ENCODE measurements at places on chromosomes 11 and 22.

DNA sequence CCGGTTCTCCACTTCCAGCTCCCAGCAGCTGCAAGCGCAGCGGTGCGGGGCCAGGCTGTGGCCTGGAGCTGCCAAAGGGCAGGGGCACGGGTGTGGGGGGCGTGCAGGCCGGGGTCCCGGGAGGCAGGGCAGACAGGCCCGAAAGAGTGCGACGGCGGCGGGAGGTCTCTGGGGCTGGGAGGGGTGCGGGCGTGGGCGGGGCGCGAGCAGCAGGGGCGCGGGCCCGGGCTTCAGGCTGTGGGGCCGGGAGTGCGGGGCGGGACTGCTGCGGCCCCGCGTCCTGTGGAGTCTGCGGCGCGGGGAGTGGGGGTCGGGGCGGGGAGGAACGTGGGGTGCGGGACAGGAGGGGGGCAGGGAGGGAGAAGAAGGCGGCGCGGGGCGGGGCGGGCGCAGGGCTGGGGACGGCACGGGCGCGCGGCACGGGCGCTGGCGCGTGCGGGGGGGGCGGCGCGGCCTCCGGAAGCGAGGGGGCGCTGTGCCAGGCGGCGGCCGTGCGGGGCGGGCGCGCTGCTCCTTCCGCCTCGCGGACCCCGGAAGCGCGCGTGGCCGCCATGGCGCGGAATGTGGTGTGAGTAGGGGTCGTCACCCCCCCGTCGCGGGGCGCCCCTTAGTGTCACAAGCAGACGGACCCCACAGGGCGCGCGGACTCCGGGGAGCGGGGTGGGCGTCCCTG, at the start of gene MRPL23:
MRPL23 (plus strand) TSS at position 521 of the 673 bp plus-strand sequence; CDS start at position 552, 31 bp downstream.
- DNase-seq, result no peak

DNA sequence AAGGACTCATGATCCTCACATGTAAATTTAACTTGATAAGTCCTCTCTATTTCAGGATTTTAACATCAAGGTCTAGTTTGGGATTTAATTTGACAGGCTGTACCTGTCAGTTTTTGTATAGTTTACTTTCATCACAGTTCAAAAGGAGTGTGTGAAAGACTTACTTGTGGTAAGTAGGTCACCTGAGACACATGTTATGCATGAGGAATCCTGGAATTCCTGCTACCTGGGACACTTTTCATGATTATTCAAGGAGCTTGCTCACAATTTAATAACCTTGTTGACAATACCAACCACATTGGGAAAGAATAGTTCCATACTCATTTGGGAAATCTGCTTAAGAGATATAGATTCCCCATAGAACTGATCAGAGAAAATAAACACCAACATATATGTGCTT, 15.8 kb upstream of the SLC36A4 start:
- DNase-seq, result no peak

DNA sequence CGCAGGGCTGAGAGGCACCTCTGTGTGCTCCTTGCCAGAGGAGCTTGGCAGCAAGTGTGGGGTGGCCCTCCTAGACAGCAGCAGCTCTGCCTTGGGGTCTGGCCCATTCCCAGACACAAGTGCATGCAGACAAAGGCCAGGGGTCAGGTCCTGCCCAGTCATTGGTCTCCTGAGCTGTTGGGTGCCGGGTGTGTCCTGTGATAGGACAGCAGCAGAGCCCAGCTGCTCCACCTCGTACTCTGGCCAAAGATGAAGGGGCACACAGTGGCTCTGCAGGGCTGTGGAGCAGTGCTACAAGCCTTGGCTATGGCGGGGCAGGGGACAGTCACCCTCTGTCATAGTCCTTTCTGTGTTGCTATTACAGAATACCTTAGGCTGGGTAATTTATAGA, 17.3 kb upstream of the OSBPL5 start:
- no peak for DNase-seq

- no peak for DNase-seq
Measured at GRCh38 chr11:24312464-24313238, 184.2 kb upstream of the LUZP2 start.

GRCh38 chr22:19359554-19360299, 68.2 kb upstream of the CLTCL1 start:
- no peak for DNase-seq

- no peak for DNase-seq
Measured at GRCh38 chr11:33895752-33896137, 3.9 kb upstream of the LMO2 start.

GRCh38 chr11:8058216-8058615, 22.8 kb upstream of the TUB start:
- DNase-seq, result no peak

DNA sequence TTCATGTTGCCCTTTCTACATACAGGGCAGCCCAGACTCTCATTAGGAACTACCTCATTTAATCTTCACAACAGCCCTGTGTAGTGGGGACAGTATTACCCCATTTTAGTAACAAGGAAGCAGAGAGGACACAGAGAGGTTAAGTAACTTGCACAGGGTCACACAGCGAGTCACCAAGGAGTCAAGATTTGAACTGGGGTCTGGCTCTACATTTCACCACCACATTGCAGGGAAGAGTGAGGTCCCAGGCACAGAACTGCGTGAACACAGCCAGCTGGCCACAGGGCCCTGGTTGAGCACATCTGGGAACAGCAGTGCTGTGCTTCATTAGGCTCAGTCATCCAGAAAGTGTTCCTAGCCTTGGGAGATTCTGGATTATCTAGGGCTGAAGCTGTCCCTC, 45.4 kb upstream of the ISX start:
- no peak for DNase-seq

- no peak for DNase-seq
Measured at GRCh38 chr11:19785265-19785664, 72.6 kb downstream of the NAV2 start.

DNA sequence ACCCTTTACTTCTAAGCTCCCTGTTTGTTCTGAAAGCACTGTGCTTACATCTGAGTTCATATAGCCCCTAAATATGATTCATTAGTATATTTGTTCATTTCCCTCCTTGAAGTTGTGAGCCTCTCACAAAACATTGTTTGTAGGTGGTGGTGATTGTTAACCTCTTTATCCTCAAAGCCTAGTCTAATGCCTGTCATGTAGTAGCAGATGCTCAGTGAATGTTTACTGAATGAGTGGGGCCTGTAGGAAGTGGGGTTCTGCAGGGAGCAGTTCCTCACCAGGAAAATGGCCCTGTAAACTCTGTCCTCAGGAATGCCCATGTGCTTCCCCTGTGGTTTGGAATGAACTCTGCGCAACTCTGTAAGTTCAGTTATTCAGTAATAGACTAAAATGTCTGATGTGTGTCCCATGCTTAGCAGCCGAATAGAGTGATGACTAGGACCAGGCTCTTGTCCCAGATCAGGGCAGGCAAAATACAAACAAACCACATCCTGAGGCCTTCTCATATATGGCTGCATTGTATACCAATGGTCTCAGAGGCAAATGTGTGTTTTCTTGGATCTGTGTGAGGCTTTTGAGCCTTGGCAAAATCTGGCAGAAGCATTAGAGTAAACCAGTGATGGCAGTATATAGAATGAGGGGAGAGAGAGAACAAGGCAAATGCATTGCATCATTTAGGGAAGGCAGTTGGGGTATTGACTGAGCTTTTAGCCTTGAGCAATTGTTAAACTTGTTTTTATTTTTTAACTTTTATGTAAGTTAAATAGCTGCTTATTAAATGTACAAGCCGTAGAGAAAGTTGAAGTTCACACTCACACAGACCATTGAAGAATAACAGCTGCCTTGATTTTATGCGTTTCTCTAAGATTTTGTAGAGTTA, 91.4 kb upstream of the BIRC3 start:
- DNase-seq, result no peak

- no peak for DNase-seq
Measured at GRCh38 chr22:20748731-20749428, 25.0 kb upstream of the SERPIND1 start.

GRCh38 chr22:41762980-41763779, 37.3 kb upstream of the CCDC134 start:
- DNase-seq, result peak; percentile 48

- no peak for DNase-seq
Measured at GRCh38 chr22:45059296-45059695, 49.5 kb upstream of the PHF21B start.

DNA sequence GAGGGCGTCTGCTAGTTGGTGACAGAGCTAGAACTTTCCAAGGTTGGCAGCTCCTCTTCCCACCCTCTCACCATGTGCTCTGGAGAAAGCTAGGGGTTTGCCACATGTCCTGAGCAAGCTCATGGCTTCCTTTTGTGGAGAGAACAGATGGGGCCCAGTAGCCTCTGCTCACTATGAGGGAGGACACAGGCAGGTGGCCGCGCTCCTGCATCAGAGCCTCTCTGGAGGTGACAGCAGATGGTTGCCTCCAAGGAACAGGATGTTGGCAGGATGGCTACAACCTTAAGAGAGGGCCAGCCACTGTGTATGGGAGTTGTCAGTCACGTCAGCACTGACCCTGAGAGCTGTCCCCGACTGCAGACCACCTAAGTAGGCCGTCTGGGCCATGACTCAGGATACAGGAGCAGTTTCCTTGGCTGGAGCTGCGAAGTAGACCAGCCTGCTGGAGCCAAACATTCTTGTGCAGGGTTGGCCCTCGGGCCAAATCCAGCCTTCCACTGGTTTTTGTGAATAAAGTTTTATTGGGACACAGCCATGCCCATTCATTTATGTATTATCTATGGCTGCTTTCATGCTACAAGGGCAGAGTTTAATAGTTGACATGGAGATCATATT, 28.0 kb downstream of the SGSM1 start:
- DNase-seq, result no peak

DNA sequence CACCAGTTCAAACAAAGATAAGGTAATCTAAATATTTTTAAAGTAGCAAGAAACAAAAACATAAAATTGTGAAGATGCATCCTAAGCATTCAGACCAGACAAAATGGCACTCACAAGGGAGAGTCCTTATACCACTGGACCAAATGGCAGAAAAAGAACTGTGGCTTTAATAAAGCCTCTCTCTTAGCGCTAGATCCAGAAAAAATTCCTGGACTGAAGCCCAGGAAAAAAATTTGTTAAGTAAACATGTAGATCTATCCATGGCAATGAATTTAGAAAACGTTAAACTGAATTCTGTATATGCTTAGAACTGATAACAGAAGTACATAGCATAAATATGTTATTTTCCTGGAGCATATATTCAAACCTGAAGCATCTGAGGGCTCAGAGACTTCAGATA, 11.8 kb upstream of the CD59 start:
- no peak for DNase-seq

DNA sequence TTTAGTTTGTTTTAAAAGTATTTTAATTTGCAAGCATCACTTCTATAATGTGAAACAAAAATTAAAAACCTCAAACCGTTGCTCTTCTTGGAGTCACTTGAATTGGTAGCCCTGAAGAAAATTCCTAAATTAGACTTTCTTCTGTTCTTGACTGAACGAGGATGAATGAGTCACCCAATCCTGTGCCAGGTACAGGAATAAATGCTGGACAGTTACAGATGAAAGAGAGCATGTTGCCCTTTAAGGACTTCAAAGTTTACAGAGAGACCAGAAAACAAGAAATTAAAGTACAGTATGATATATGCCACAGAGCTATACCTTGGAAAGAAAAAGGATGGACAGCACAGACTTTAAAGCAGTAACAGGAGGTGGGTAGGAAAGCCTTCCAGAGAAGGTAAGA, 41.3 kb upstream of the CXCR5 start:
- no peak for DNase-seq

DNA sequence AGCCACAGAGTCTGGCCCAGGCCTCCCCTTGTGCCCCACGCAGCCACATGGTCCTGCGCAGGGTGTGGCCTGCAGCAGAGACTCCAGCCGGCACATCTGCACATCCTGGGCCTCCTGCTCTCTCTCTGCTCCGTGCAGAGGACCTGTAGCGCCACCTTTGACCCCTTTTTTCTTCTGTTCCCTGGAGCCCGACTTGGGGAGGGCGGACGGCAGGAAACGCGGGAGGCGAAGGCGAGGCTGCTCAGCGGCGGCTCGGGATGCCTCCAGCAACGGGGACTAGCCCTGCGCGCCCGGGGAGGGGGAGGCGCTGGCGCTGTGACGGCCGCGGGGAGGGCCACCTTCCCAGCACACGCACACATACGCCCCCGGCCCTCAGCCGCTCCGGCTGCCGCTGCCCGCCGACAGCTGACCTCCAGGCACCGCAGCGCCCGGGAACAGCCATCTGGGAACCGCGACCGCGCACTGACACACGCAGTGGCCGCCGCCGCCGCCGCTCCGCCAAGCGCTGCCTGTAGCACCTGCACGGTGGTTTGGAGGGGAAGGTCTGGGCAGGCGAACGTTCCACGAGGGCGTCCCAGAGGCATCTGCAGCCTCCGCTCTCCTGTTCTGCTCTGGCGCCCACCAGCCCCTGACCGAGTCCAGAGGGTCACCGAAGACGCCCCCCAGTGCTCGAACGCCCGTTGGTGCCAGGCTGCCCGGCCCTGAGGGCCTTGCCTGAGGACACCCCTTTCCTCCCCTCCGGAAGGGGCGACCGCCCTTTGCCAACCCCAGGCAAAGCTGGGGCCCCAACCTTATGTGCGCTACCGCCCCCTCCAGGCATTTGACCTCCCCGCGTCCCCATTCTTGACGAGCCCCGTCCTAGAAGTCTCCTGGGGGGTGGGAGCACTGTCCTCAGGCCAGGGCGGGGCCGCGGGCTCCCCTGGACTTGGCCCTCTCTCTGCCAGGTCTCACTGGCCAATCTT, 16.9 kb upstream of the C22orf42 start:
- no peak for DNase-seq

GRCh38 chr11:10019906-10020682, 273.9 kb downstream of the SBF2 start:
- no peak for DNase-seq

DNA sequence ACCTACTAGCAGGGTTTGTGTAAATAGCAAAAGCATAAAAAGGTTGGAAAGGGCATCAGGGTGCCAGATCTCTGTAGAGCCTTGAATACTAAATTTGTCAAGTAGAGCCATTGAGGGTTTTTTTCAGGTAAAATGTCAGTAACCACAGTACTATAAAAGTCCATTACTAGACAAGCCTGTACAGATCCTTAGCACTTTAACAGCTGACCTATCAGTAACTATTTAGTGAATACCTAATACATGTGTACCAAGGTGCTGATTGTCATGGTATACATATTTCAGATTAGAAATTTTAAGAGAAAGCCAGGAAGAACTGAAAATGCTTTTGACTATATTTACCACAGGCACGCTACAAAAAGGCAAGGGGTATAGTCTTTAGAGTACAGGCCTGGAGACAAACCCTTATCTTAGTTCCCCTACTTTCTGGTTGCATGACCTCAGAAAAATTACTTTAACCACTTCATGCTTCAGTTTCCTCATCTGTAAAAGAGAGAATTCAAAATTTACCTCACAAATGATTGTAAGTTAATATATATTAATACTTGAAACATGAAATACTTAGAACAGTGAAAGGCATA, 57.9 kb downstream of the RAB38 start:
- no peak for DNase-seq

DNA sequence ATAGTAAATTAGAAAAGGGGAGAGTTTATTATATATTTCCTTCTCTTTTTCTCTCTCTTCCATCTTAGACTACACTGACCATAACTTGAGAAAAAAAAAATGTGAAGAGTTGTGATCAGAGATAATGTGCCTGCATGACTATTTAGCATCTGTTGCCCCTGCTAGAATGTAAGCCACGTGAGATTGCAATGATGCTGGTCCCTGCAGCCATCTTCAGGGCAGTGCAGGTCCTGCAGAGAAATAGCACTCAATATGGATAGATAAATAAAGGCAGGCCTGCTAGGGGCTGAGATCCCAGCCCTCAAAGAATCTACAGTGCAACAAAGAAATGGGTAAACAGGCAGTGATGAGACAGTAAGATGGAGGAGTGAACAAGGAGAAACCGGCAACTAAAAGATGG, 7.8 kb upstream of the DKK3 start:
- DNase-seq, result no peak

- no peak for DNase-seq
Measured at GRCh38 chr11:11442791-11443190, 89.7 kb upstream of the CSNK2A3 start.

- no peak for DNase-seq
Measured at GRCh38 chr11:945986-946385, 20.3 kb downstream of the AP2A2 start.
